ENCODE measurements at places on chromosomes 12 and 14.

DNA sequence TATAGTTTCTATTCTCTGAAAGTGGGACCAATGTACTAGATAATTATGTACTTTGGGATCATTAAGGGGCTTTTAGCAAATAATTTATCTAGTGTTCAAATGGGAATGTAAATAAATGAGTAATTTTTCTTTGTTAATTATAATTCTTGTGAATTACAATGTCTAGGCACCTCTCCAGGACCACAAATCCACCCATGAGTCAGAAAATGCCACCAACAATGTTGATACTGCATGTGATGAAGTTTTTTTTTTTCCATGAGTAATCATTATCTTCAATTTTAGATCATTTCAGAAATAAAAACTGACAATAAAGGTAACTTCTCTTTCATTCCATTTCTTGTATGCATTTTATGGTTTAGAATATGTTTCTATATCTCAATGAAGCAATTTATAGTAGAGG is 470.3 kb downstream of the VRK1 start:
- DNase-seq, result no peak

GRCh38 chr12:26274441-26275312 is 79.3 kb downstream of the SSPN start:
- no peak for DNase-seq

- DNase-seq, result no peak
Measured at GRCh38 chr12:1503281-1503711, 91.1 kb downstream of the FBXL14 start.

DNA sequence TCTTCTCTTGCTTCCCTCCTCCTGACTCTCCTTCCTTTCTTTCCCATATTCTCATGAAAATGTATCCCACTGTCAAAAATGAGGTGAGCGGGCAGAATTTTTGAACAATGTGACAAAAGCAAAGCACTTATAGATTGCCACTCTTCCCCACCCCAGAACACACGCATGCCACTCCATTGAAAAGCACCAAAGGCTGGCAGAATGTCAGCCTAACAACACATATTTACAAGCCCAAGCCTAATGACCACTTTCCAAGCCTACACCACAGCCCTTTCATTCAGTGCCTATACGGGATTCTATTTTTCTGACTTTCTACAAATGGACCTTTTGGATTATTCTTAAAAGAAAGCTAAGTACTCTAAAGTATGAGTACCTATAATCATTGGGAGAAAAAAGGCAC is 62.9 kb upstream of the METAP2 start:
- DNase-seq, result no peak

- DNase-seq, result no peak
Measured at GRCh38 chr12:45415393-45415817, 199.5 kb downstream of the ANO6 start.

DNA sequence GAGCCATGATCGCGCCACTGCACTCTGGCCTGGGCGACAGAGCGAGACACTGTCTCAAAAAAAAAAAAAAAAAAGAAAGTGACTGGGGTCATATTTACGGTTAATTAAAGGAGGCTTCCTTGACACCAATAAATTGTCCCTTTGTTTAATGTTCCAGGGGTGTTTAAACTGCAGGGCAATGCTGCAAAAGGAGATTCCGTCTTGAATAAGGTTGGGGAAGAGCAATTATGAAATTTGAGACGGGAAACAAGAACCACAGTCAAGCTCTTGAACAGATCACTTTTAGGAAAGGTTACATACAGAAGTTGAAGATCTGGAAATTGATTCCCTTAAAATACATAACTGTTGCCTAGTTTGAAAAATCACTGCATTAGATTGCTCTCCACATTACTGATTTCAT is 292.9 kb downstream of the DAD1 start:
- no peak for DNase-seq

Measured in stimulated activated CD8-positive, alpha-beta memory T cell treated with anti-CD3 and anti-CD28 coated beads, Interleukin-7, amount 100 ng/mL, for 1 hour (primary cell).